ENCODE measurements at places on chromosomes 7 and 10.

GRCh38 chr7:18540396-18540795 lies 44.8 kb downstream of the HDAC9 start:
- no peak for DNase-seq

GRCh38 chr7:28847681-28848080 lies 110.4 kb downstream of the TRIL start:
- no peak for DNase-seq

GRCh38 chr7:150788474-150789269 lies 11.5 kb downstream of the TMEM176B start:
- DNase-seq: no peak

DNA sequence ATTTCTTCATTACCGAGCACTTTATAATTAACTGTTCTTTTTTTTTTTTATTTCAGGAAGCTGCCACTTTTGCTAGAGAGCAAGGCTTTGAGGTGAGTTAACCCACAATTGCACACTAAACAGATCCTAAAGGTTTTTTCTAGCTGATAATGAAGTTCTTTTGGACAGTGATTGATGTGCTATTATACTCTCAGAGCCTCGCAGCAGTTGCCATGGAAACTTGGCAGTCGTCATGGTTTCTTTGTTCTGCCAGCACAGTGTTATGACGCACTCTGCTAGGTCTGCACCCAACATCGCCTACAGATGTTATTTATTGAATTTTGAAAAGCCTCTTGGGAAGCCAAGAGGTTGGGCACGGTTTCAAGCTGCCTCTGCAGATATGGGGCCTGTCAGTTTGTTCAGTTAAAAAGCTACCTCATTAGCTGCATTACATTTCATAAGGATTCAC lies 237.2 kb upstream of the KAT6B start:
- peak; percentile 78 for DNase-seq

DNA sequence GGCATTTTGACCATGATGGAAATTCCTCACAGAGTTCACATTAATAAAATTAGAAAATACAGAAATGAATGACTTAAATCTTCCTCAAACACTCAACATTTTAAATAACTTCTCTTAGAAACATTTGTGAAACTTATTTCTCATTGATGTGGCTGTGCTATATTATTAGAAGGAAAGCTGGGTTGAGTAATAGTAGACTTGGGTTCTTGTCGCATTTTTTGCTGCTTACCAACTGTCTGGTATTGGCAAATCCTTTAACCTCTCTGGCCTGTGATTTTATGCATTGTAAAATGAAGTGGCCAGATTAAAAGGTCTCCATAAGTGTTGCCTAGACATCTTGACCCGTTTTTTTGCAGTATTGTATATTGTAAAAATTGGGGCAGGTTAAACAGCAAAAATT lies 66.5 kb downstream of the VPS50 start:
- DNase-seq: no peak
